IPS DF 19.7 (cell line): ENCODE measurements at places on chromosomes 12 and 14.

GRCh38 chr12:107558816-107559382, 126.7 kb upstream of the PWP1 start:
- no peak for DNase-seq

- DNase-seq: no peak
Observed at GRCh38 chr14:72774894-72775620, 118.8 kb downstream of the DPF3 start.

- no peak for DNase-seq
Observed at GRCh38 chr12:96398424-96399119, 1.7 kb downstream of the CDK17 start.

DNA sequence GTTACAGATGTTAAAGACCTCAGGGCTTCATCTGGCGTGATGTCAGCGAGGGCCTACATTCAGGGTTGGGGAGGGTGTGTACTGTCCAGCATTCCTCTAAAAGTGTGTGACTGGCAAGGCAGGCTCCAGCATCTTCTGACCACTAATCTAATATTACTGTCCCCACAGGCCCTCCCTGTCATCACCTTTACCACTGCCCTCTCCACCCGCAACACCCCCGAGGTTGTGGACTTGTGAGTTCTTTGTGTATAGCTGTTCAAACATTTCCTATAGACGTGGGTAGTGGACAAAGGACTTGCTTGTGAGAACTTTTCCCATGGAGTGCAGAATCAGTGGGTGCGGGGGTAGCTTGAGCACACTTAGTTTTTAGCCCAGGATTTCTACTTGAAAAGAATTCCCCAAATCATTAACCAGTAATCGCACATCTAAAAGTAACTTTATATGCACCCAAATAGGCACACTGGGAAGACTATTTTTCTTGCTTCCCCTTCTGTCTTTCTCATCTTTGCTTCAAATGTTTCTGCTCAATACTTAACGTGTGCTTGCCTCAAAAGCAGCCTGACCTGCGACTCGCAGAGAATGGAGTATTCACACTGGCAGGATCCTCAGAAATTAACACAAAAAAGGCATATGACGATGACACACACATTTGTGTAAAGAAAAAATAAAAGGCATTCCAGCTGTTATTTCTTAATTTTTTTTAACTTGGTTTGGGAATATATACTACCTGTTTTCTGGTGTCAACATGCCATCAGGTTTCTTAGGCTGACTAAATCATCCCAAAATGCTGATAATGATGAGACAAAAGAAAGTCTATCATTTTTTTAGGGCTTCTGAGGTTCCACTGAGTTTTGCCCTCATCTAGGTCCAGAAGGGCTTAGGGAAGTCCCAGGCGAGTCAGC, 158.4 kb upstream of the HIF1A start:
- no peak for DNase-seq

- no peak for DNase-seq
Observed at GRCh38 chr12:104340177-104340576, 36.6 kb downstream of the EID3 start.

GRCh38 chr12:112577473-112578329, 159.0 kb downstream of the PTPN11 start:
- DNase-seq: no peak

GRCh38 chr12:124174451-124175348, 120.2 kb upstream of the RFLNA start:
- DNase-seq: no peak

GRCh38 chr12:106581543-106582248, 1.1 kb upstream of the RFX4 start:
- no peak for DNase-seq

- DNase-seq: no peak
Observed at GRCh38 chr12:75837700-75838099, 193.9 kb downstream of the PHLDA1 start.

DNA sequence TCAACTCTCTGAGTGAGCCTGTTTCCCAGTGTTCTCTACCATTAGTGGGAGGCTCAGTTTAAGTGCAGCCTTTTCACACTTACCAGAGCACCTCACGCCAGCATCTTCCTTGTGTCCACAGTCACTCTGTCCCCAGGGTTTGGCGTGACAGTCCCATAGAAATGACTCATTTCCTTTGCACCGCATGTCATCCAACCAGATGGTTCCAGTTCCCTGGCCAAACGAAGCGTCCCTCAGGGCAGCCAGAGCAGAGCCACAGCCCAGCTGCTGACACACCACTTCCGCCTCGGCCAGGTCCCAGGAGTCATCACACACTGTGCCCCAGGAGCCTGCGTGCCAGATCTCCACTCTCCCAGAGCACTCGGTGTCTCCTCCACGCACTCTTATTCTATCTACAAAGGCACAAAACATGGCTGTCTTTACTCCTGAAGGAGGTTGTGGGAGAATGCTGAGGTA, 65.4 kb downstream of the ACSM4 start:
- no peak for DNase-seq

- no peak for DNase-seq
Observed at GRCh38 chr14:57049848-57050247, 218.9 kb downstream of the EXOC5 start.

DNA sequence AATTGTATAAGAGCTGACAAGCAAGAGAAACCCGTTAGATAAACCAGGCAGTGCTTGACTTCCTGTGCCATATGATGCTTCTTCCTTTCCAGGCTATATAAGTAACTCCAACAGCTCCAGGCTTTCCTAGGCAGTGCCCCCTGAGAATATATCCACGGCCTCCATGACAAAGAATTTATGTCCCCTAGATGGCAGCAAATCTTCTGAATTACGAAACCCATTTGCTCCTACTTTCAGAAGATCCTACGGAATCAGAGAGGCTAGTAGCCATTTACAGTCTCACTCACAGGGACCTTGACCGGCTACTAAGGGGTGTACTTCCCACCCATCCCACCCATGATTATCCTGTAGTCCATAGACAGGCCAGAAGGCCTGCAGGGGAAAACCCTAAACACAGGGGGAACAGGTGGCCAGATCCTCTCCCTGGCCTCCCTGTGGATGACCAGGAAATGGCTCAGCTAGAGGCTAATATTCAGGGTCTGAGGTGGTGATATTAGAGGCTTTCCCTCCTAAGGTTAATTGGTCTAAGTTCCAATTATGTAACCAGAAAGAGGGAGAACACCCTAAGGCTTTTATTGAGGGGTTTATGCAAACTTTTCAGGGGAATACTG, 77.2 kb upstream of the DCD start:
- no peak for DNase-seq

- DNase-seq: no peak
Observed at GRCh38 chr12:95594136-95594535, 42.9 kb upstream of the USP44 start.

GRCh38 chr12:90028635-90029051, 320.0 kb upstream of the ATP2B1 start:
- DNase-seq: no peak

DNA sequence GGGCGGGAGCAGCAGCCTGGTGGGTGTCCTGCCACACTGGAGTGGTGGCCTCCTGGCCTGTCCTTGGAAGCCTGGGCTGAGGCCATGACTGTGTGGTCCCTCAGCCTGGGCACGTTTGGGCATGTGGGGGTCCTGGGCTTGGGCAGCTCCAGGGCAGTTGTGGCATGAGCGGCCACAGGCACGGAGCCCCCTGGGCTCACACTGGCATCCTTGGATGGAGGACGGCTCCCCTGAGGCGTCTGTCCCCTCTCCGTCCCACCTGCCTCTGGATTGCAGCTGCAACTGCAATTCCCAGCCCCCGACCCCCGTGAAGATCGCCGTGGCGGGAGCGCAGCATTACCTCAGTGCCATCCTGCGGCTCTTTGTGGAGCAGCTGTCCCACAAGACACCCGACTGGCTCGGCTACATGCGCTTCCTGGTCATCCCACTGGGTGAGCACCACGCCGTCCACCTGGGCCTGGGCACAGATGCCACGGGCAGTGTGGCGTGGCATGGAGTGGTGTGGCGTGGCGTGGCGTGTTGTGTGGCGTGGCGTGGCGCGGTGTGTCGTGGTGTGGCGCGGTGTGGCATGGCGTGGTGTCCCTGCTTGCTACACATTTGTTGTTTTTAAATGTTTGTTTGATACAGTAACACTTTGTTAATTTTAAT, 15.1 kb upstream of the TEX22 start:
- DNase-seq: no peak

DNA sequence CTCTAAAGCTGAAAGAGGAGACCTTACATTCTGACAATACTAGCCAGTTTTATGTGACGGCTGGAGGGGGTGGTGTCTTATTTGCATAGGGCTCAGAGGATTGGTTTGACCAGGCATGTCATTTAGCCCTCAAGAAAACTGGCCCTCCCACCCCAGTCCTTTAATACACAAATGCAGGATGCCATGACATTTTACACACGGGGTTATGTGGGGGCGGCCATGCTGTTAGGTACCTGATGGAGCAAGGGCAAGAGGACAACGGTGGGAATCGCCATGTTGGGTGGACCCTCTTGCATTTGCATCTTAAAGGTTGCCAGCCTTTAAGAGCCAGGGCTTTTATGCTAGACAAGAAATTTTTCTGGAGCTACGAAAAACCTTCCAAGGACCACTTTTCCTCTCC, 23.3 kb downstream of the MDM2 start:
- no peak for DNase-seq

DNA sequence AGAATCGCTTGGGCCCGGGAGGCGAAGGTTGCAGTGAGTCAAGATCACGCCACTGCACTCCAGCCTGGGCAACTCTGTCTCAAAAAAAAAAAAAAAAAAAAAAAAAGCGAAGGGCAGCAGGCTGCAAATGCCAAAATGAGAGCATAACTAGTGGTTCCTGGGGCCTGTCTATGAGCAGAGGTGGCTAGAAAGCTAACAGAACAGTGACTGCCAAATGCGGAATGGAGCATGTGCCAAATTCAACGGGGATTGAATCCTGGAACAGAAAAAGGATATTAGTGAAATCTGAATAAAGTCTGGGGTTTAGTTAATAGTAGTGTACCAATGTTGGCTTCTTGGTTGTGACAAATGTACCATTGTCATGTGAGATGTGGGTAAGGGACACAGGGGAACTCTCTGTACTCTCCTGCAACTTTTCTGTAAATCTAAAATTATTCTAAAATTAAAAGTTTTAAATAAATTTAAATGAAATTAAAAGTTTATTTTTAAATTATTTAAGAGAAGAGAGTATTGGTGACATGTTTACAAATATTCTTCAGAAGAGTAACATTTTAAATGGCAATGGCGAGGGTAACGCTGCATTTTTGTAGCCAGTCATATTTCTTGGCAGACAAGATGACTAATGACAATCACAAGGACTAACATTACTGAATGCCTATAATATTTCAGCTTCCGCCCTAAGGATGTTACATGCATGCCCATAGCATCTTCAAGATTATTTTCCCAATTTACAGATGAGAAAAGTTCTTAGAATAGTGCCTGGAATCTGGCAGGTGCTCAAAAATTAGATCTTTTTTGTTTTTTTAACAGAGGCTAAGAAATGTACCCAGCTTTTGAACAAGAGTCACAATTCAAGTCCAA, 28.9 kb upstream of the NUDT4 start:
- DNase-seq: no peak

GRCh38 chr12:109256011-109256410, 53.1 kb downstream of the FOXN4 start:
- DNase-seq: no peak

GRCh38 chr12:14169281-14169680, 187.9 kb upstream of the GRIN2B start:
- DNase-seq: no peak

- no peak for DNase-seq
Observed at GRCh38 chr12:124764451-124764850, 99.2 kb downstream of the SCARB1 start.
